ENCODE measurements at places on chromosomes 2 and 18. TPM values are rescaled to one million over a fixed set of nuclear protein-coding genes. Genes with fewer than 3 reads are reported as not detected.

DNA sequence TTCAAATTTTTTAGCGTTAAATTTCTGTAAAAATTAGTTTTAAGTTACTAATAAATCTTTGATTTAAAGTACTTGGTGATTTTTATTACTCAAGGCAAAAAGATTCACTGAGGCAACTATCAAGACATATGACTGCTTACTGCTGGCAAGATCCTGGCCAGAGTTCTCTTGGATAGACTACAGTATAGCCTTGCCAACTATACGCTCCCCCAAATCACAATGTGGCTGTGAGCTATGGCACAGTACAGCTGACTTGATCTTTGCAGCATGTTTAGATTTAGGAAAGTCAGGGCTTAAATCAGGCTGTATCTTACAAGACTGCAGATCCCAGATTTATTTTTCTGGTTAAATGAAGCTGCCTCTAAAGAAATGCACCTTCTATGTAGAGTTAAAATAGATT, 26.5 kb downstream of the MSTN start:
- H3K4me3 ChIP-seq: no peak overlapping the region
- H3K36me3 ChIP-seq: no peaks in the 10 kb centered on the region
- H3K27ac ChIP-seq: no peak overlapping the region
- H3K27me3 ChIP-seq: peaks cover 1% of the 10 kb centered on the region

Gene LTBP1
- 15.2 TPM for polyA plus RNA-seq

DNA sequence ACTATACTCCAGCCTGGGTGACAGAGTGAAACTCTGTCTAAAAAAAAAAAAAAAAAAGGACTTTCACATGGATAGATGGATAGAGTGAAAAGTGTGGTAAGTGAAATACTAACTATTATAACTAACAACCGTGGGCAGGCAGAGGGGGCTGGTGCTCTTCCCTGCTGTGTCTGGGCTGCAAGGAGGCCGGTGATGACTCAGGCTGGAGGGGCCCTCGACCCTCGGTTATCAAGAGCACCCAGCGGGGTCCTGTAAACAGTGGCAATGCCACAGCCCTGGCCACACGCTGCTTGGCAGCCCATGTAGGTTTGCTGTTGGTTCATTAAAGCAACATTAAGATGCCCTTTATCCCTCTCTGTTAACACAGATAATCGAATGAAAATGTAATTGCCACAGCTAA, 184.8 kb upstream of the RAB12 start:
- DNase-seq: no peak
- no peaks in the 10 kb centered on the region for H3K4me1 ChIP-seq
- no peak overlapping the region for H3K4me3 ChIP-seq
- H3K27ac ChIP-seq: no peak overlapping the region

DNA sequence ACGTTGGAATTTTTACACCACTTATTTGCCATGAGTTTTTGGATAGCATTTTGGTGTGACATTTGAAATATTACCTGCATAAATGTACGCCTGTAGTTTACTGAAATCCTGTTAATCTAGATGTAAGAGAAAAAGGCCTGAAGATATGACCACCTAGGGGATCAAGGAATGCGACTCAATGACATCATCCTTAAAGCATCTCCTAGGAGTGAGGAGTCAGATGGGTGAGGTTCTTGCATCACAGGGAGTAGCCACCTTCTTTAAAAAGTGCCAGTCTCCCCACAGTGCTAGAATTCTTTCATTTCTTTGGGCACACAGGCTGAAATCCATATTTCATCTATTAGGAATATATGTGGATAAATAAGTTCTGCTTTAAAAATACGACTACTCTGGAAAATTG, 34.5 kb downstream of the ADCYAP1 start:
- H3K36me3 ChIP-seq: no peaks in the 10 kb centered on the region
- DNase-seq: no peak
- no peak overlapping the region for H3K27ac ChIP-seq
- H3K4me3 ChIP-seq: no peak overlapping the region

Gene MYCN
- polyA plus RNA-seq: 0.15 TPM

Gene ITGB6
- polyA plus RNA-seq: 0.02 TPM

GRCh38 chr2:234770031-234770506, 181.7 kb upstream of the SH3BP4 start:
- no peaks in the 10 kb centered on the region for H3K27me3 ChIP-seq
- H3K27ac ChIP-seq: peak overlapping the region; percentile 57
- DNase-seq: no peak
- no peaks in the 10 kb centered on the region for H3K36me3 ChIP-seq
- H3K4me3 ChIP-seq: no peak overlapping the region

- no peaks in the 10 kb centered on the region for H3K36me3 ChIP-seq
- no peaks in the 10 kb centered on the region for H3K4me1 ChIP-seq
- no peak overlapping the region for H3K4me3 ChIP-seq
- H3K27me3 ChIP-seq: no peaks in the 10 kb centered on the region
- no peak for DNase-seq
Measured at GRCh38 chr2:179751163-179751809, 110.1 kb downstream of the ZNF385B start.

DNA sequence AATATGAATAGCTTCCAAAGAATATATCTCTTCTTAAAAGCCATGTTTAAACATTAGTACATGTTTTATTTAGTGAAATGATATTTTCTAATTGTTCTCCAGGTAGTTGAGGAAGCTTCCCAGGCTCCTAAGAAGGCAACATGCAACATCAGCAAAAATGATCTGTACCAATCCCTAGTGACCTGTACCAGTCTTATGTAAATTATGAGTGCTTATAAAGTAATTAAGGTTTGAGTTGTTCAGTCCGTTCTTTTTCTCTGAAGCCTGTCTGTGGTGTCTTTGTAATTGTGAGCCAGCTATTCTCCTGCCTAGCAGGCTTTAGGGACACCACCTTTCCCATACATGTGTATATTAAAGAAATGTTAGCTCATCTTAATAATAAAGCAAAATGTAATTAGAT, 98.2 kb downstream of the PKP4 start:
- no peaks in the 10 kb centered on the region for H3K27me3 ChIP-seq
- H3K27ac ChIP-seq: no peak overlapping the region
- no peak overlapping the region for H3K4me3 ChIP-seq
- no peaks in the 10 kb centered on the region for H3K4me1 ChIP-seq
- no peak for DNase-seq

Gene BMP10
- not detected for polyA plus RNA-seq

- no peak for DNase-seq
- no peaks in the 10 kb centered on the region for H3K27me3 ChIP-seq
- H3K27ac ChIP-seq: no peak overlapping the region
- H3K36me3 ChIP-seq: peaks cover 6% of the 10 kb centered on the region
- H3K4me1 ChIP-seq: peaks cover 50% of the 10 kb centered on the region
- no peak overlapping the region for H3K4me3 ChIP-seq
Measured at GRCh38 chr2:241302083-241302482, 13.4 kb downstream of the HDLBP start.

GRCh38 chr2:205169464-205169863, 512.8 kb upstream of the NRP2 start:
- no peak overlapping the region for H3K4me3 ChIP-seq
- no peaks in the 10 kb centered on the region for H3K27me3 ChIP-seq
- no peaks in the 10 kb centered on the region for H3K36me3 ChIP-seq
- H3K4me1 ChIP-seq: no peaks in the 10 kb centered on the region

Gene ECEL1
- 0.10 TPM for polyA plus RNA-seq

- H3K27me3 ChIP-seq: no peaks in the 10 kb centered on the region
- no peaks in the 10 kb centered on the region for H3K4me1 ChIP-seq
- H3K4me3 ChIP-seq: no peak overlapping the region
Measured at GRCh38 chr2:236679884-236680860, 110.5 kb downstream of the ACKR3 start.

DNA sequence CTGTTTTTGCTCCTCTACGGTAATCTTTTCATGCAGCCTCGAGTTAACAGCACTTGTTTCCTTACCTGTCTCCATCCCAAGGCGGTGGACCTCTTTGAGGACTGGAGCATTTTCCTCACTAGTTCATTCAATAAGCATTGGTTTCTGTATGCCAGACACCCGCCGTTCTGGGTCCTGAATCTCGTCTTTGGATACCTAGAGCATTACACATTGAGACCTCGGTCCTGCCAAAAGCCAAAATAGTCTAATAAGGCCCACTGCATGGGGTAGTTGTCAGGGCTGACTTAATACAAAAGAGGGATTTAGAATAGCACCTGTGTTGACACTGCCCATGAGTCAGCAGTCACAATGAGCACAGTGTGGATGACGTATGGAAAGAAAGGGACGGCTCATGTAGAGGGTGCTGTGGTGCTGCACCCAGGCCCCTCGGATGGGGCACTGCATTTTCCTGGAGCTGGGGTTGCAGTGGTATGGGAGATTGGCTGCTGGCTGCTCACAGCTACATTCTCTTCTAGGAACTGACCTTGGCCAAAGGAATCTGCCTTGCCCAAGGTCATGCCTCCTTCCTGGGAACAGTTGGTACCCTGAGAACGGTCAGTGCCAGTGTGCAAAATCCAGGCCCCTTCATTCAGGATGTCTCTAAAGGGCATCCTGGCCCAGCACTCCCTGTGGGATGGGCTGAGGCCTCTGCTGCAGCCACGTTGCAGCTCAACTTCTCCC, 126.9 kb upstream of the NCK2 start:
- H3K36me3 ChIP-seq: no peaks in the 10 kb centered on the region
- H3K27me3 ChIP-seq: no peaks in the 10 kb centered on the region
- H3K4me3 ChIP-seq: no peak overlapping the region
- no peak overlapping the region for H3K27ac ChIP-seq
- DNase-seq: no peak

Gene SPR
- 3.9 TPM for polyA plus RNA-seq

- H3K4me3 ChIP-seq: no peak overlapping the region
- H3K27ac ChIP-seq: no peak overlapping the region
- DNase-seq: no peak
- no peaks in the 10 kb centered on the region for H3K4me1 ChIP-seq
- no peaks in the 10 kb centered on the region for H3K36me3 ChIP-seq
Measured at GRCh38 chr2:229492034-229492433, 220.9 kb upstream of the PID1 start.

Gene CHAC2
- 4.3 TPM for polyA plus RNA-seq

GRCh38 chr18:49890041-49890440, 76.7 kb upstream of the ACAA2 start:
- H3K27me3 ChIP-seq: no peaks in the 10 kb centered on the region
- H3K36me3 ChIP-seq: no peaks in the 10 kb centered on the region
- H3K4me1 ChIP-seq: no peaks in the 10 kb centered on the region
- no peak for DNase-seq
- H3K4me3 ChIP-seq: no peak overlapping the region

Gene ATF2
- 18.1 TPM for polyA plus RNA-seq

- no peaks in the 10 kb centered on the region for H3K27me3 ChIP-seq
- no peaks in the 10 kb centered on the region for H3K36me3 ChIP-seq
- peaks cover 4% of the 10 kb centered on the region for H3K4me1 ChIP-seq
- no peak for DNase-seq
Measured at GRCh38 chr2:121489911-121490583, 40.6 kb upstream of the RNU4ATAC start.

DNA sequence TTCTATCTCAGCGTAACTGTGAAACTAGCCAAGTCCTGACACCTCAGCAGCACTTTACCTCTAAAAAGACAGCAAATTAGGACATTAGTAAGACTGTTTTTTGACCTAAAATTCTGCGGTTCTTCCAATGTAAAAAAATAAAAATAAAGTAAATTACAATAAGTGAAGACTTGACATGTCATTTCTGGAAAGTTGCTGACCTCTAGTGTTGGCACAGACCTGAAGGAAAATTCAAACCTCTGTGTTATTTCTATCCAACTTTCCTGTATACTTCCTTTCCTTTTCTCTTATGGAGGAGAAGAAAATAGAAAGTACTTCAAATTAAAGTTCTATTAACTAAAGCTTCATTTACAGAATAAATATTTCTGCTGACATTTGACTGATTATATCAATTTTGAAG, 110.6 kb downstream of the TMEM182 start:
- H3K27ac ChIP-seq: no peak overlapping the region
- H3K4me3 ChIP-seq: no peak overlapping the region
- no peaks in the 10 kb centered on the region for H3K4me1 ChIP-seq
- H3K36me3 ChIP-seq: no peaks in the 10 kb centered on the region
- no peaks in the 10 kb centered on the region for H3K27me3 ChIP-seq

- no peak for DNase-seq
- H3K27me3 ChIP-seq: peaks cover 9% of the 10 kb centered on the region
- no peaks in the 10 kb centered on the region for H3K36me3 ChIP-seq
- peaks cover 20% of the 10 kb centered on the region for H3K4me1 ChIP-seq
- no peak overlapping the region for H3K4me3 ChIP-seq
- no peak overlapping the region for H3K27ac ChIP-seq
Measured at GRCh38 chr2:113285816-113286215, 7.1 kb upstream of the PAX8 start.

DNA sequence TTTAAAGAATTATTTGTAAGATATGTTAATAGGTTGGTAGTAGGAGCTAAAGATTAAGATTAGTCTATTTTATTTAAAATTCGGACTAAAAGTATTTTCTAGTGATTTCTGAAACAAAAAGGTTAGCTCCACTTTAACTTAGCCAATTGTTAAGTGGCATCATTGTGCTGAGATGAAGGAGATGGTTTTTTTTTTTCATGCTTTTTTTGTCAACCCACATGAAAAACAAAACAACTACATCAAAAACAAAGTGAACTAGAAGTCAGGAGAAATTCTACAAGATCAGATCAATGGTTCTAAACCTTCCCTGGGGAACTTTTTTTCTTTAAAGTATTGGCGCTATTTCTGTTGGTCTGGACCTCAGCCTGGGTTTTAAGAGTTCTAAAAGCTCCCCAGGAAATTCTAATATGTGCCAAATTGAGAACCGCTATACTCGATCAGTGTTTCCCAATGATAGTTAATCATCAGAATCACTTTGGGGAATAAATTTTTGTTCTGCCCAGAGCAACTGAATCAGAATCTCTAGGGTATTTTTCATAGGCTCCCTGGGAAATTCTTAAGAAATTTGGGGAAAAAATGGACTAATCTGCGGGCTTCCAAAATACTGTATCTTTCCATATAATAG, 2.3 kb downstream of the ZC3H6 start:
- no peak for DNase-seq
- no peak overlapping the region for H3K27ac ChIP-seq
- no peaks in the 10 kb centered on the region for H3K27me3 ChIP-seq

GRCh38 chr18:5746844-5747243, 148.5 kb downstream of the TMEM200C start:
- no peak for DNase-seq
- no peaks in the 10 kb centered on the region for H3K4me1 ChIP-seq
- H3K4me3 ChIP-seq: no peak overlapping the region
- H3K36me3 ChIP-seq: no peaks in the 10 kb centered on the region
- H3K27ac ChIP-seq: no peak overlapping the region
- no peaks in the 10 kb centered on the region for H3K27me3 ChIP-seq

Gene DOK6
- 0.15 TPM for polyA plus RNA-seq

DNA sequence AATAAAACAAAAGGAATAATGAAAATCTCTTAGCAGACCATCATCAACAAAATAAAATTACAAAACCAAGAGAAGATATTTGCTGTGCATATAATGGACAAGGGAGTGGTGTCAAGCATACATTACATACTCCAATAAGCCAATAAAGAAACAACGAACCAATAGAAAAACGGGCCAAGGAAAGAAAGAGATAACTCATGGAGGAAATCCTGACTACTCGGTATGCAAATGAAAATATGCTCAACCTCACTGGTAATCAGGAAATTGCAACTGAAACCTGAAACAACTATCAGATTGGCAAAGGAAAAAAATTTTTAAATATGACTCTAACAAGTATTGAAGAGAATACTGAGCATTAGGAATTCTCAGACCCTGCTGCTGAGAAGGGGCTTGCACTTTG, 84.7 kb downstream of the BCL2 start:
- no peak overlapping the region for H3K4me3 ChIP-seq
- H3K27ac ChIP-seq: peak overlapping the region; percentile 9
- H3K36me3 ChIP-seq: no peaks in the 10 kb centered on the region
- peaks cover 9% of the 10 kb centered on the region for H3K4me1 ChIP-seq
- H3K27me3 ChIP-seq: no peaks in the 10 kb centered on the region
- no peak for DNase-seq
